Fibroblast of skin of left biceps (primary cell): ENCODE measurements at places on chromosomes 5 and 9.

- no peak for DNase-seq
Measured at GRCh38 chr9:1179366-1179765, 129.2 kb downstream of the DMRT2 start.

DNA sequence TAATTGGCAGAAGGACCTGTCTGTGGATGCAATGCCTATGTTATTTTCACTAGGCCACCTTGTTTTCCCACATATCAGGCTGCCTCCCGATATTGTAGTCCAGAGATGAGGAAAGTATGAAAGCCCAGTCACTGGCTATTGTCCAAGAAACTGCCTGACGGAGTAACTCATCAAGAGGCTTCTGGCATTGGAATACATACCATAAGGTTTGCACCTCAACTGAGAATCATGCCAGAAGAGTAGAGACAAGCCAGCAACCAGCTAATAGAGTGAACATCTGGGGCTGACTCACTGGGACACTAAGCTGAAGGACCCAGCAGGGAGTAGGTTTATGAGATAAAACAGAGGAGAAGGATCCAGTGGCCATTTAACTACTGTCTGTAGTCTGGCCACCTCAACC is 137.2 kb upstream of the FST start:
- peak; percentile 99 for DNase-seq

- DNase-seq: no peak
Measured at GRCh38 chr5:15680455-15680854, 180.5 kb downstream of the FBXL7 start.

DNA sequence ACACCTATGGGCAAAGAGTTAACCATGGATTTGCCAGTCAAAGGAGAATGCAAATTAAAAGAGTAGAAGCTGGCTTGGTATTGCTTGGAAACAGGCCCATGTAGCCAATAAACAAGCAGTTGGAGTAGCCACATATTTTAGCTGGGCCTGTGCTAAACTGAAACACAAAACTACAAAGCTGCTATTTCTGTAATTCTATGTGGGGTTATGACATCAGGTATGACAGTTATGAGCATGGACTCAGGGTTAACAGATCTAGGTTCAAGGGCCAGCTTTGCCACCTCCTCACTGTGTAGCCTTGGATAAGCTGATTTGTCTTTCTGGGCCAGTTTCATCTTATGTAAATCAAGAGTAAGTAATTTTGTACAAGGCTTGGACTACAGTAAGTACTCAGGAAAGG is 142.7 kb downstream of the PIP5K1B start:
- no peak for DNase-seq

DNA sequence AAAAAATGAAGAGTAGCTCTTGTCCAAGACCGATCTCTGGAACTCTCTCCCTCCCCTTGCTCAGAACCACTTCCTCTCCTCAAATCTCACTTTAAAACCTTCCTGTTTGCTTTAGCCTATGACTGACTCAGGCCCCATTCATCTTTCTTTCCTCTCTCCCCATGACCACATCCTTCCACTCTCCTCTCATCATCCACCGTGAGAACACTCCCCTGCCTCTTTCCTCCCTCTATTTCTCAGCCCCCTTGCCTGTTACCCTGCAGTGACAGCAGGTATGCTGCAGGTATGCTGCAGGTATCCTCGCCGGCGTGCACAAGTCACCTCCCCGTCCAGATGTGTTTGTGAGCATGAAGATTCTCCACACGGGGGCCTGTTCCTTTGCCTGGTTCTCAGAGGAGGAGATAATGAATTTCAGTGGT is 505.3 kb downstream of the CCDC171 start:
- no peak for DNase-seq

- DNase-seq: no peak
Measured at GRCh38 chr9:76761448-76761847, 2.8 kb upstream of the PCA3 start.

DNA sequence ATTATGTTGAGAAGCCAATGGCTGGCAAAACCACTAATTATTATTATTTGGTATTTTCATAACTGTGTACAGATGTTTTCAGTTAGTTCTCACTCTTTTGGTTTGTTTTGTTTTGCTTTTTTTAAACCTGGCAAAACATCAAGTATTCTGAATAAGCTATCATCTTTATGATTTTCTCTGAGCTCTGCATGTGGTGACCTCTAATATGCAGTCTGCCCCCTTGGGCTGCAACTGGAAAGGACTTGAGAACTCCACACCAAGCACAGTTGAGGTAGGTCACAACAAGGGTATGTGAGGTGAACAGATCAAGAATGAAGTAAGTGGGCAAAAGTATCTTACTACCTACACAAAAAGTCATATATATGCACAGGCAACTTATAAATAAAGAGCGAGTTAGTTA is 202.2 kb downstream of the NFIB start:
- peak; percentile 53 for DNase-seq

- DNase-seq: no peak
Measured at GRCh38 chr9:34123682-34124081, 2.8 kb downstream of the DCAF12 start.

- peak; percentile 10 for DNase-seq
Measured at GRCh38 chr5:131382407-131383395, 118.8 kb downstream of the CDC42SE2 start.

- peak; percentile 40 for DNase-seq
Measured at GRCh38 chr5:54610197-54610944, 92.8 kb downstream of the SNX18 start.

DNA sequence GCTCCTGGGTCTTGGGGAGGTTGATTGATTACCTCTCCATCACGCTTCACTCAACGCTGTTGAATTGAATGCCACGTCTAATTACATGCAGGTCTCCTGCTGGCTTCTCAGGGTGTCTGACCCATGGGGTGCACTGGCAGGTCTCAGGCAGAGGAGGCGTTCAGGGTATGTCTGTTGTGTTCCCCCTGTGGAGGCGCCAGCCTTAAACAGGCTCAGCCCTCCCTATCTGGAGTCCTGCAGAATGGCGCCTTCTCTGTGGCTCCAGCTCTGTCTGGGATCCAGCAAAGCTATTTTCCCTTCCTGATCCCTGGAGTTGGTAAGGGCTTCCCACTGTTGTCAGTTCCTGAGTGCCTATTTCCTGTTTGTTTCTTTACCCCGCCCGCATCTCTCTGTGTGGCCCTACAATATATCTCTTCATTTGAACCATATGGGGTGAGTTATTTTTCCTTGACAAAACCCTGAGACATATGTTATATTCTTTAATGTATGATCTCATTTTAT is 150.0 kb downstream of the NTRK2 start:
- no peak for DNase-seq

DNA sequence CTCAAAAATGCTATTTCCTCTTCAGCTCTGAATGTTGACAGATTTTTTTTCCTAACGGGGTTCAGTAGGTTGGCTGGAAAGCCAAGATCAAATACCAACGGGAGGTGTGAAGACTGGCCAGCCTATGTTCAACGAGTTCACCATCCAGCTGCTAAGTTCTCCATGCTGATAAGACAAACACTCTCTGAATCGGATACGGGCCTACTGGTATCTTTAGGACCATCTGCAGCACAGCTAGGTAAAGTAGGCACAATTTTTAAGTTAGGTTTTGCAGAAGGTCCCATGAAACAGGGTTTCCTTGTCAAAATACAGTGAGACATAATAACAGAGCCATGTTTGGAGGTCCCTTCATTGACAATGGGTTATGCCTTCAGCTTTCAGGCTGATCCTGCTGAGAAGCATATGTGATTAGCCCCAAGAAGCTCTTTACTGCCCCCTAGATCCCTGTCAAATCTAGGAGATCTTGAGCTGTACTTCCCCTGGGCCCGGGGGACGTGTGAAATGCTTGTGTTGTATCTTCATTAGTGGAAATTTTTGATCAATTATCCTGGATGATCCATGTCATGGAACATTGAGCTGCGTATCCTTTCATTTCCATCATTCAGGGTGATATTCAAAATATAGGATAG is 60.6 kb downstream of the PGM5 start:
- no peak for DNase-seq

DNA sequence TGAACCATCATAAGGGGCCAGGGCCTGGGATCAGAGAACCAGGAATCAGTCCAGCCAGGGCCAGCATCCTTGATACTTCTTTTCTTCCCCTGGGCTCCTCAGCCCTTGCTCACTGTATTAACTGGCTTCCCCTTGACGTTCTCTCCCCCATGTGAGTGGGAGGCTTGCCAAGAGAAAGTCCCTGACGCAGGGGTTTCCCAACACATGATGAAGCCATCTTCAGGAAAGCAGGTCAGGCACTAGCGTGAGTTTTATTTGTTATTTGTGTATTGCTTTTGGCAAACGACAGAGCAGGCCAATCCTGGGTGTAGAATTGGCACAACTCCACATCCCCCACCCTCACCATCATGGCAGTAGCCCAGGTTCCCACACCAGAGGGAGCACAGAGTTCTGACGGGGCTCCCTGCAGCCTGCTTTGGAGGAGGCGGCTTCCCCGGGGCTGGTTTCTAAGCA is 165.5 kb upstream of the NFIL3 start:
- peak; percentile 11 for DNase-seq

- no peak for DNase-seq
Measured at GRCh38 chr9:99820685-99821395, 845 bp upstream of the NR4A3 start.

GRCh38 chr5:115461506-115462290 is 82.9 kb downstream of the FEM1C start:
- DNase-seq: peak; percentile 70

- DNase-seq: no peak
Measured at GRCh38 chr5:644509-644908, 32.4 kb downstream of the CEP72 start.

GRCh38 chr5:169343766-169344165 is 42.8 kb upstream of the SLIT3 start:
- no peak for DNase-seq

DNA sequence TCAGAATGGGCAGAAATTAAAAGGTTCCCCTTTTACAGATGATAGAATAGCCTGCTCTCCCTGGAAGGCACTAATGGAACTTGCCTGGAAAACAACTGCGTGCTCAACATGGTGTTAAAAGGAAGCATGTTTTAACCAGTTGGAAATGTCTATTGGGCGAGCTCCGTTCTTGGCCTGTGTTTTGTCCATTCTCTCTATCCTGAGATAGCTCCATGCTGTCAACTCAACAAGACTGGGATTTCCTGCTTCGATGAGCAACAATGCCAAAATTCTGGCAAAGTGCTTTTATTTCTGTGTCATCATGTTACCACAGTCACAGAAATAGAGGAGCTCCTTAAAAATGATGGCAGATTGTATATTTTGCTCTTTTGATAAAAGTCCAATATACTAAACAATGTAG is 198.3 kb downstream of the PLK2 start:
- DNase-seq: no peak

- DNase-seq: no peak
Measured at GRCh38 chr9:105959531-105959930, 265.2 kb downstream of the TMEM38B start.

- no peak for DNase-seq
Measured at GRCh38 chr9:127154390-127155191, 32.2 kb upstream of the ANGPTL2 start.

DNA sequence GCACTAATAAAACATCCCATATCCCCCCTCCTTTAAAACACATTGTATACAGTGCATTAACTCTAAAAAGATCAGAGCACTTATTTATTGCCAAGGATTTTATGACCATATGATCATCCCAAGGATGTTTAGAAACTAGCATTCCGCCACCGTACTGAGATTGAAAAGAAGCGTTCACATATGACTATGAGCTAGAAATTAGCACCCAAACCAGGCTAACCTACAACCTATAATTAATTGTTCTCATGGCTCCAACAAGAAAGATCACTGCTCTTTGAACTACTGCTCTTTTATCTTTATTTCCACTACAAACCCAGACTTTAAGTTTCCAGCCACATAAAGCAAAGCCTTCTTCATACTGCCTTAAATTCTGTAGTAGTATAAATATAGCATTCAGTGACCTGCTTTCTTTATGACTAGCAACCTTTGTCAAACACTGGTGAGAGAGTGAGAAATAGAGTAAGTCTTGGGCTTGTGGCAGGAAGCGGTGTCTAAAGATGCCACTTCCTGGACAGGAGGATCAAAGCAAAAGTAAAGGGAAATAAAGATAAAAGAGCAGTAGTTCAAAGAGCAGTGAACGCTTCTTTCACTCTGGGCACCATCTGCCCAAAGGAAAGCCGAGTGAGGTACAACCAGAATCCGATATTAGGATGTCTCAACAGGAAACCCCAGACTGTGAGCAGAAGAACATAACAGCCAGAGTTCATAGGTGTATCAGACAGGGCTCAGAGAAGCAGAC is 151.1 kb upstream of the ERCC6L2 start:
- DNase-seq: no peak

DNA sequence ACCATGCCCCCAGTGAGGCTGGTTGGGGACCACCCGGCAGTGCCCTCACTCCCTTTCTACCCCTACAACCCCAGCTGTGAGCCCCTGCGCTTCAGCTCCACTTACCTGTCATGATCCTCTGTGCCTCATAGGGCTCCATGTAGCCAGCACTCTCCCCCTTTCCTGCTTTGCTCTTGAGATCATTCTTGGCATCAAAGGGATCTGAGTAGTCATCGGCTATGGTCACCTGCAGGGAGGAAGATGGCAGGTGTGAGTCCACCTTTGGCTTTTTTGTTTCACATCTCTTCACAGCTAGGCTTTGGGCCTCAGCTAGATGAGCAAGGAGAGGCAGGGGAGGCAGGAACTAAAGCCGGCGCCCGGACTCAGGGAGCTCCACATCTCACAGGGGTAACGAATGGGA is 53.1 kb downstream of the SHB start:
- no peak for DNase-seq

DNA sequence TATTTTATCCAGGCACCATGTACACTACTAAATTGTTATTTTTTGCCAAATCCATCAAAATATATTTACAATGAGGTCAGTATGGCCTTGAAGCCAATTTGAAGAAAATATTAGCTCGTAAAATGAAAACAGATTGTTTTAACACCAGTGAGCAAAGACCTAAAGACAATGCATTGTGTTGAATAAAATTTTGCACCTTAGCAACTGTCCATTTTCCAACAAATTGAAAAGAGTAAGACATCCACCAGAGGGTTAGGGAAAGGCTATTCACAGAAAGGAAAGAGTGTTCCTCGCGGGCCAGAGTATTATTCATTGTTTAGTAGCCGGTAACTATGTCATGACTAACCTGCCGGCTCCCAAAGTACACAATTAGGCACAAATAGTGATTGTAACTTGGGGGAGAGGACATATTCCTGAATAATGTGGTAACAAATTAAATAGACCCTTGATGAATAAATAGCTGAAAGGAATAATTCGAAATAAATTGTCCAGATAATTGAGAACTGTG is 213.3 kb downstream of the DNAH5 start:
- DNase-seq: no peak

DNA sequence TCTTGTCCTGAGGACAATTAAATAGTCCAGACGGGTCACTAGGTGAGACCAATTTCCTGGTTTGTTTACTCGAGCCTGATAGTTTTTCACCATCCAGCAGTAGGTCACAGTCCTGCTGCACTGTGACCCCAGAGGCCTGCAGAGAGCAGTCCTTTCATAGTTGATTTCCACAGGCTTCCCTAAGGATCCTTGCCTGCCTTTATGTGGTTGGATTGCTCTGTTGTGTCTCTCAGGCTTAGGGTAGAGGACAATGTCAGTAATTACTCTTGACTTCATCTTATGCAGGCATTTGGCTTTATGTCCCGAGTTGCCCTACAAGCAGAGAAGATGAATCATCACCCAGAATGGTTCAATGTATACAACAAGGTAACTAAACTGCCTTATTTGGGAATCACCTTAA is 9.0 kb upstream of the CATSPER3 start:
- DNase-seq: no peak

GRCh38 chr5:139850423-139851016 is 54.9 kb downstream of the PSD2 start:
- no peak for DNase-seq
